Hindlimb muscle (tissue), 1 donor: ENCODE measurements at places on chromosomes 6 and 20.
A peak's percentile ranks its signal among the peaks of the same experiment; 100 is the strongest.

DNA sequence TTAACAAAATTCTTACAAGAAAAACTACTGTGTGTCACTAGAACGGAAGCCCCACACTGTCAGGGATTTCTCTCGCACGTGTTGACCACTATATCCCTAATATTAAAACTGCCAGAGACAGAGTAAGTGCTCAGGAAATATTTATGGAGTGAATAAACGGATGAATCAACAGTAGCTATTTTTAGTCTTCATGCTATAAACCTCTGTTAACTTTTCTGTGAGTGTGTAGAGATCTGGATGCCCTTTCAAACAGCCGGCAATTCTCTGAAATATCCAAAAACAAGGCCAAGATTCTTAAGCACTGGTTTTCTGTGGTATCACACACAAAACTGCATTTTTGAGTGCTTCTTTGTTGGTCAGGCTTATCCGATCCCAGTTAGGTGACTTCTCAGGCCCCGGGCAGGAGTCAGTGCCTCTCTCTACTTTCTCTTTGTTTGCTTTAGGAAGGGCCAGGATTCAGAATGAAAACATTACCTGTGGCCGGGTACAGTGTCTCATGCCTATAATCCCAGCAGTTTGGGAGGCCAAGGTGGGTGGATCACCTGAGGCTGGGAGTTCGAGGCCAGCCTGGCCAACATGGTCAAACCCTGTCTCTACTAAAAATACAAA lies 15.7 kb downstream of the ATP9A start:
- DNase-seq: no peak

GRCh38 chr20:52269321-52269720 lies 77.7 kb upstream of the ZFP64 start:
- DNase-seq: no peak

GRCh38 chr6:165931675-165932074 lies 236.0 kb downstream of the TBXT start:
- DNase-seq: no peak

DNA sequence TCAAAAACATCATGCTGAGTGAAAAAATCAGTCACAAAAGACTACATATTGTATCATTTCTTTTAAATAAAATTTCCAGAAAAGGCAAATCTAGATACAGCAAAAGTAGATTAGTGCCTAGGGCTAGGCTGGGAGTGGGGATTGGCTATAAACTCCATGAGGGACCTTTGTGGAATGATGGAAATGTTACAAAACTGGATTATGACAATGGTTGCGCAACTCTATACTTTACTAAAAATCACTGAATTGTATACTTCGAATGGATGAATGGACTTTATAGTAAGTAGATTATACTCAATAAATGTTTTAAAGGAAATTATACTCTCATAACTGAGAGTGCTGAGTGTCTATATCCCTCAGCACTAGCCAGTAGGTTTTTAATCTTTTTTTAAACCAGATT lies 4.3 kb downstream of the HMGN3 start:
- no peak for DNase-seq

GRCh38 chr6:139313784-139314545 lies 22.2 kb upstream of the TXLNB start:
- DNase-seq: no peak

DNA sequence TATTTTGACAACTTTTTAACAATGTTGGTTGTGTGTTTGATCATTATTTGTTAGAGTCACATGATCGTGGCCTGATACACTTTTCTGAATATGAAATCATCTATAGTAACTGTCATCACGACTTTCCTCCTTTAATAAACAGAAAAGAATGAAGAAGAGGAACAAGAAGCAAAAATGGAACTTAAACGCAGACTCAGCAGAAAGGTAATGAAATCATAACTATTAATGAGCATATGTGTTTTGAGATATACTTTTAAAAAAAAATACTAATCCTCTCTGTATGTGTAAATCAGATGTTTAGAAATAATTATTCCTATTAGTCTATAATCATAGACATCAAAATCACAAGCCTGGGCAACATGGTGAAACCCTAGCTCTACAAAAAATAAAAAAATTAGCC lies 60.1 kb upstream of the LTV1 start:
- DNase-seq: no peak

DNA sequence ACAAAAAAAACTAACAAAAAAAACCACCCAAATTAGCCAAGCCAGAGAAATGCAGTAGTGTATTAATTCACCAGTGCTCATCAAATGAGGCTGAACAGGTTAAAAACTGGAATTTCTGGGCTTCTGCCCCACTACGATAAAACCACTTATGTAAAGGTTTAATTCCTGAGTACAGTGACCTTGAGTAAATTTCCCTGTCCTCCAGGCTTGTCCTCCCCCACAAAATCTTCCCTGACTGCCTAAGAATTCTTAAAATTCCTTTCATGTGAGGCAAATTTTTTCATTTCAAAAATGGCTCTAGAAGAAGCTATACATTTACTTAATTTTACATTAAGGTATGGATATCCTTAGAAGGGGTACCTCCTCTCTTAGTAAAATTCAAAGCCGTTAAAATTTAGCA lies 80.1 kb upstream of the ID4 start:
- no peak for DNase-seq

- no peak for DNase-seq
Measured at GRCh38 chr6:6818078-6818639, 229.6 kb downstream of the LY86 start.

DNA sequence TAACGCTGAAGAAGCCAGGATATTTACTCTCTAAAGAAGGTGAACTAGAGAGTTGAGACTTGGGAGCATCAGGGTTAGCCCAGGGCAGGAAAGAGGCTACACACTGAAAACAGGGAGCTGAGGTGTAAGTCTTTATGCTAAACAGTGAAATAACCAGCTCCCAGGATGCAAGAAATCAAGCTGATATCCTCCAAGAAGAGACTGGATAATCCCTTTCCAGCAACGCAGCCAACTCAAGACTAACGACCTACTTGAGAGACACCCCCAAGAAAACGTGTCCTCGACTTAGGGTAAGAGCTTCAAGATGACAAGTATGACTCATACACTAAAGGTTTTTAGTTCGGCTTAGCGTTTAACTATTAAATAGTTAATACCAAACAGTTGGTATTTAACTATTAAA lies 202.2 kb downstream of the TASP1 start:
- DNase-seq: no peak

DNA sequence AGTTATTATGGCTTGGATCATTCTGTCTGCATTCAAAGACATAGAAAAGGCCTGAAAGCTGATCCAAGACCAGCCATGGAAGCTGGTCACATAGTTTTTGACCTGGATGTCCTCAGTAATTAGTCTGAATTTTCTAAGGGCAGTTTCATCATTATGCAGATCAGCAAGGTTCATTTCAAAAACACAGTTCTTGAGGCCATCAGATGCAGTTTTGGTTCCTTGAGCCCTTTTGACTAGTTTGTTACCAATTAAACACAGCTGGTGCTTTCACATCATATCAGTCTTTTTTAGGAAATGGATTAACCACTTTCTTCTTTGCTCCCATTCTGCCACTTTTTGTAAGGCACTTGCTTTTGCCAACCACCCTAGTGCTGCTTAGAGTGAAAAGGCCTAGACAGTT lies 129.4 kb downstream of the NCOA3 start:
- no peak for DNase-seq

DNA sequence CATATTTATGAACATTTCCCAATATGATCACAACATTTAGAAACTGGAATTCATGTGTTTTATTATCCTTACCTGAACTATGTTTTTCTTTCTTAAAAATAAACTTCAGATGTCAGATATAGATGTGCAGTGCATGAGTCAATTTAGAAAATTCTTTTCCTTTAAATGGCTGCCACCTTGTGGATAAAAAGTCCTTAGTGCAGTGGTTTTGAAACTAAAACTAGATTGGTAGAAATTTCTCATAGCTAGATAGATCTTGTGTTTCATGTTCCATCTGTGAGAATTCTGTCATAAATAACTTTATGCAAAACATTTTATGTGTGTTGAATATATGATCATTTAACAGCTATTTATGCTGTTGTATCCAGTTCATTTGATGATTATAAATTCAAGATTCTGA lies 134.9 kb downstream of the KLHL32 start:
- DNase-seq: no peak

DNA sequence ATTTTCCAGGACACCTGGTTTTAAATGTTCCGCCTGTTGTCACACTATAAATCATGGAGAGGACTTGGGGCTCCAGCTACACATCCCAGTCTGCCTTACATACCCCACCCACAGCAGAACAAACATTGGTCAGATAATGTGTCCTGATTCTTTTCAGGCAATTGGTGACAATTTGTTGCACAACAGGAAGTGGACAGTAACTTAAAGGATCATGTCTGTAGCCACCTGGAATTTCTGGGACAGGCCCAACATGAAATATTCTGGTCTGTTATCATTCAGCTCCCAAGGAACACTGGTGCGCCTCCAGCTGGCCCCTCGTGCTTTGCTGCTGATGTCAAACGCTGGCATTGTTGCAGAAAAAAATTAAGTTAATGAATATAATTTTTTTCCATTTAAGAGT lies 117.2 kb downstream of the SOBP start:
- peak; percentile 85 for DNase-seq

GRCh38 chr6:134880487-134881190 lies 69.3 kb downstream of the ALDH8A1 start:
- DNase-seq: no peak

DNA sequence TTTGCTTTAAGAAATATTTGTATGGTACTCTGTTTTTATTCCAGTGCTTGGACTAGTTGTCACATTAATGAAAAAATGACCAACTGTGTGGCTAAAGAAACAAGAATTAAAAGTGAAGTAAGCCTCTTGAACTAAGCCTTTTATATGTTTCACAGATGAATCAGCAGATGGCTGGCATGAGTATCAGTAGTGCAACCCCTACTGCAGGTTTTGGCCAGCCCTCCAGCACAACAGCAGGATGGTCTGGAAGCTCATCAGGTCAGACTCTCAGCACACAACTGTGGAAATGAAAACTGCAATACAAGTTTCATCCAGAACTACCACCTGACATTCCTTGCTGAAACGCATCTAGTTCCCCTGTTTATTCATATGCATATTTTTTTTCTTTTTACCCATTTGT lies 96.8 kb downstream of the B3GAT2 start:
- no peak for DNase-seq

GRCh38 chr20:4195499-4195898 lies 180.1 kb upstream of the RNF24 start:
- DNase-seq: no peak

DNA sequence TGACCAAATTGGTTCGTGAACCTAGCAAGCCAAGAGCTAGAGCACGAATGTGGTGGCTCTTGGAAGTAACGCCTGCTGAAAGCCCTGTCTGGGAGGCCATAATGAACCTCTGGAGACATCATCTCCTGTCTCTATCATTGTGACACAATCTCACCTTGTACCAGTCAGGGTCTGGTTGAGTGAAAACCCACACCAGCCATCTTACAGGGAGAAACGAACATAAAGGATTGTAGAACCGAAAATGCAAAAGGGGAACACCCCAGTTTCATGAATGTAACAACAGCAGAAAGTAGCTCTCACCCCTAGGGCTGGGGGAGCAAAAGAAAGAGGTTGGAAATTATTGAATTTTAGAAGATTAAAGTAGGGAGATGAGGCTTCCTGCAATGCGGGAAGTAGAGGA lies 50.9 kb upstream of the TAB2 start:
- no peak for DNase-seq

- DNase-seq: peak; percentile 45
Measured at GRCh38 chr20:58308680-58309527, 611 bp upstream of the RAB22A start.

GRCh38 chr20:59179988-59180387 lies 16.4 kb downstream of the ZNF831 start:
- DNase-seq: no peak

DNA sequence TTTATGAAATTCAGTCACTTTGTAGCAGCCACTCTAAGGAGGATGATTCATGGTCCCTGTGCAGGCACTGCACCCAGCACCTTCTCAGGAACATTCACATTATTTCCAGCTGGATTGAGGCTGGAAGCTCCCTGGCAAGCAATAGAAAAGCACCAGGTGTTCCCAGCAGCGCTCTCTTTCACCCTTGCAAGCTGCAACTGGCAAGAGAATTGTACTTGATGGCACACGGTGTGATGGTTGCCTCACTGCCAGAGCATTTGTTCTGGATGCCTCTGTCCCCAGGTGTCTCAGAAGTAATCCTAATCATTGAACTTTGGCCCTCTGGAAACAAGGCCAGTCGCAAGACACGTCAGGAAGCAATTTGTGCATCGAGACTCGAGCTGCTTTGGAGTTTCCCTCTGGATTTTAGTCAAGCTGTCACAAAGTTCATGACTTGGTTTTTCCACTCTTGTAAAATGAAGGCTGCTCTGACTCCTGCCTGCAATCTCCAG lies 24.9 kb upstream of the PHACTR2 start:
- peak; percentile 74 for DNase-seq

DNA sequence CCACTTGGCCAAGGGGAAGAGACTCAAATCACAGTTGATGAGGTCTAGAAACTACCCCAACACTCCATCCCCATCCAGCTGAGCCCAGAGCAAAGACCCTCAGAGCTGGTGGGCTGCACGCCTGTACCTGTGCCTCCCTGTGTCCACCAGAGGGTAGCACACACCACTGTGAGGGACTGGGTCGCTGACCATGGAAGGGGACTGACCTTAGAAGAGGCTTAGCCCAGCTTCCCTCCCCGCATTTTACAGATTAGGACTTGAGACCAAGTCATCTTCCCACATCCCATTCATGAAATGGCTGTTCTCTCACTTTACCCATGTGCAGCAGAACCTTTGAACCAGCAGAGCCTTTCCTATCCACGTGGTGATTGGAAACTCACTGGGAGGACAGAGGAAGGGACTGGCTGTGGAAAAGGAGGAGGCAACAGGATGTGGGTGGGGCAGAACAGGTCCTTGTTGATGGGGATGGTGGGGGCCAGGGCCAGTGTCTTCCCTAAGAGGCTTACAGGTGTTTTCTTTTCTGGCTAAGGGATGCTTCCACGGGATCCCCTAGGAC lies 44.3 kb downstream of the CPXM1 start:
- no peak for DNase-seq

- no peak for DNase-seq
Measured at GRCh38 chr6:136826216-136826615, 3.8 kb downstream of the PEX7 start.

- DNase-seq: no peak
Measured at GRCh38 chr6:3517350-3517749, 60.5 kb upstream of the SLC22A23 start.

- no peak for DNase-seq
Measured at GRCh38 chr6:36025260-36025931, 955 bp upstream of the SLC26A8 start.

GRCh38 chr6:35931120-35931561 lies 10.2 kb upstream of the SRPK1 start:
- no peak for DNase-seq

DNA sequence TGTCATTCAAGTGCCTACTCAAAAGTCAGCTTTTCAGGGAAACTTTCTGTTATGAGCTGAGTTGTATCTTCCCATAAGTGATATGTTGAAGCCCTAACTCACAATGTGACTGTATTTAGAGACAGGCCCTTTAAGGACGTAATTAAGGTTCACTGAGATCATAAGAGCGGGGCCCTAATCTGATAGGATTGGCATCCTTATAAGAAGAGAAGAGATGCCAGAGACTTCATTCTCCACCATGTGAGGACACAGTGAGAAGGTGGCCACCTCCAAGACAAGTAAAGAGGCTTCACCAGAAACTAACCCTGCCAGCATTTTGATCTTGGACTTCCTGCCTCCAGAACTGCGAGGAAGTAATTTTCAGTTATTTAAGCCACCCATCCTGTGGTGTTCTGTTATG lies 12.7 kb upstream of the SMLR1 start:
- no peak for DNase-seq
